NCI-H1417 treated with DMSO at 0.1 percent for 48 hours (cell line): ENCODE measurements at places on chromosomes 7 and 10.

GRCh38 chr10:18607503-18608378 is 43.6 kb downstream of the NSUN6 start:
- no peak for DNase-seq

- DNase-seq, result no peak
Observed at GRCh38 chr10:83617172-83617571, 522.1 kb upstream of the GHITM start.

GRCh38 chr7:19146699-19147098 is 1.5 kb upstream of the FERD3L start:
- DNase-seq, result no peak

DNA sequence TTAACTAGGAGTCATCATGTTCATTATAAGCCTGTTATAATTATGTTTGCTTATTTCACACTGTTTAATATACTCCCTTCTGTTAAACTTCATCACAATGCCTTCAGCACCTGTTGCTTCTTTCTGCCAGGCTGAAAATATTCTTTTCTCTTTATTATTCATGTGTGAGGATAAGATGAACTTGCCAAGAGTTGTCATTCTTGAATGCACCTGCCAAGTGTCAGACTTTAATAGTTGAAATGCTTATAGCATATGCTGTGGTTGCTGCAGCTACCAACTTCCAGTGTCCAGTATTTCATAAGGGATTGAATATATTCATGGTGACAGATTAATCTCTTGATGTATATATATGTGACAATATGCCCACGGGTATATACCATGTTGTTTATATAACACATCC is 339.2 kb upstream of the MEOX2 start:
- DNase-seq, result no peak

- no peak for DNase-seq
Observed at GRCh38 chr10:3896161-3896560, 111.2 kb upstream of the KLF6 start.

DNA sequence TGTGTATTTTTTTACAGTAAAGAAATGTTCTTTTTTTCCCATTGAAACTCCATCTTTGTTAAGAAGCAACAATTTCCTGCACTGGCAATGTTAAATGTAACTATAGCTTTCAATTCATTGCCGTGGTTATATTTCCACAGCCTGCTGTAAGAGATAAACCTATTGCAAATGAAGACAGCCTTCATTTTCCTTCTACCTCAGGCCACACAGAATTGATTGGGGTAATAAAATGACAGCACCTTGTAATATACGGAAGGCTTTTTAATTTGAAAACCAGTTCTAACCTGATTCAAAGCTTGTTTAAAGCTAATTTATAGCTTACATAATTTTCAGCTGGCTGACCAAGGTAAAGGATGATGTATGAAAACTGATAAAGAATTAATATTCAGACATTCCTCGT is 161.9 kb downstream of the PHF14 start:
- no peak for DNase-seq

GRCh38 chr10:18044976-18045720 is 93.4 kb downstream of the SLC39A12 start:
- DNase-seq, result no peak

DNA sequence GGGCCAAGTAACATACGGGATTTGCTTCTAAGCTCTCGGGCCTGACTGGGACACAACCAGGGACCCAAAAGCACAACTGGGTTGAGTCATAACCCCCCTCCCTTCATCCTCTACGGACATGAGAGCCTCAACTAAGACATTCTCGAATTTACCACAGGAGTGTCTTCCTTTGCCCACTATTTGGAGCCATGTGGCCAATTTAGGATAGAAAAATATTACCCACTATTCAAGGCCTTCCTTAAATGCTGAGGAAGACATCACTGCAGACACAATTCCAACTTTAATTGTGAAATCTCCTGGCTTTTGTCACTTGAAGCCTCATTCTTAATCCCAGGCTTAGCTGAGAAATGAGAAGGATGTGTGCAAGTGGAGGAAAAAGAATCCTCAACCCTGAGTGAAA is 11.8 kb downstream of the CTBP2 start:
- DNase-seq, result no peak

GRCh38 chr10:4296161-4296560 is 511.2 kb upstream of the KLF6 start:
- DNase-seq, result no peak

- no peak for DNase-seq
Observed at GRCh38 chr7:50217821-50218281, 86.7 kb upstream of the IKZF1 start.

DNA sequence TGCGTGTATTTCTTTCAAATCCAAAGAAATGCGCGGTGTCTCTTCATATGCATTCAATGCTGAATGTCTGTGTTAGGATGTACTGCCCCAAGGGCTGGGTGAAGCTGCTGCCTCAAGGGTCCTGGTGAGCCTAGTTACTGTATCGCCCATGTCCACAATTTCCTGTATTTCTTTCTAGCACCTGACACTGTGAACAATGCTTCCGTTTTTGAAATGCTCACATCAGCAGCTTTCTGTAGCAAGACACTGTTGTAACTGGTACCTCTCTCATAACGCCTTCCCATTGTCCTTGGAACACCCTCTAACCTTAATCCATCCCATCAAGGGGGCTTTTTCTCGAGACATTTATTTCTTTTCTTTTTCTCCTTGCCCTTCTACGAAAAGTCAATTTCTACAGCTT is 25.1 kb downstream of the NRP1 start:
- no peak for DNase-seq

DNA sequence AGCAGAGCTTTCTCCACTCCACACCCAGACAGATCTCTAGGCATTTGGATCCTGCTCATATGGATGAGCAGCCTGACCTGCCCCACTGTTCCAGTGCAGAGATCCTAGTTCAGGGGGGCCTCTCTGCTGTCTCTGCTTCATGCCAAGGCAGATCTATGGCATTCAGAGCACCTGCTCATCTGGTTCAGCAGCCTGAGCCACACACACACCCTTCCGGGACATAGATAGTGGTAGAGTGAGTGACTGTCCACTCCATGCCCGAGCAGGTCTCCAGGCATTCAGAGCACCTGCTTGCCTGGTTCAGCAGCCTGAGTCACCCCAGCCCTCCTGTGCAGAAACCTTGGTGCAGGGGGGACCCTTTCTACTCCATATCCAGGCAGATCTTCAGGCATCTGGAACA is 54.3 kb upstream of the ZNF800 start:
- no peak for DNase-seq

GRCh38 chr7:117875566-117875965 is 2.3 kb upstream of the CTTNBP2 start:
- no peak for DNase-seq

- no peak for DNase-seq
Observed at GRCh38 chr10:90930070-90930837, 9.4 kb upstream of the ANKRD1 start.

GRCh38 chr10:124677749-124678556 is 66.2 kb downstream of the FAM53B start:
- DNase-seq, result no peak

DNA sequence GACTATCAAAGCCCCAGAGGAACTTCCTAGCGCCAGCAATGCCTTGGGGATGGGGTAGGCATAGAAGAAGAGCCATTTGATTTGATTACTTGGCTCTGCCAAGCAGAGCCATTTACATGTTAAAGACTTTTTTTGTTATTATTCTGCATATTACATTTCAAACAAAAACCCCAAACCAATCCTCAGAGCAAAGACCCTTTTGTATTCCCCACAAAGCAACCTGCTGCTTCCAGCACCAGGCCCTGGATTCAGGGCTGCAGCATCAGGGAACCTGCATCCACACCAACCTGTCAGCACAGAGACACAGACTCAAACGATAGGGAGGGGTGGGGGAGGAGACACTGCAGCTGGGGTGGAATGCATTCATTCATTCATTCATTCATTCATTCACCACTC is 73.2 kb downstream of the GRID1 start:
- no peak for DNase-seq

- no peak for DNase-seq
Observed at GRCh38 chr10:86234541-86235270, 131.9 kb downstream of the GRID1 start.

DNA sequence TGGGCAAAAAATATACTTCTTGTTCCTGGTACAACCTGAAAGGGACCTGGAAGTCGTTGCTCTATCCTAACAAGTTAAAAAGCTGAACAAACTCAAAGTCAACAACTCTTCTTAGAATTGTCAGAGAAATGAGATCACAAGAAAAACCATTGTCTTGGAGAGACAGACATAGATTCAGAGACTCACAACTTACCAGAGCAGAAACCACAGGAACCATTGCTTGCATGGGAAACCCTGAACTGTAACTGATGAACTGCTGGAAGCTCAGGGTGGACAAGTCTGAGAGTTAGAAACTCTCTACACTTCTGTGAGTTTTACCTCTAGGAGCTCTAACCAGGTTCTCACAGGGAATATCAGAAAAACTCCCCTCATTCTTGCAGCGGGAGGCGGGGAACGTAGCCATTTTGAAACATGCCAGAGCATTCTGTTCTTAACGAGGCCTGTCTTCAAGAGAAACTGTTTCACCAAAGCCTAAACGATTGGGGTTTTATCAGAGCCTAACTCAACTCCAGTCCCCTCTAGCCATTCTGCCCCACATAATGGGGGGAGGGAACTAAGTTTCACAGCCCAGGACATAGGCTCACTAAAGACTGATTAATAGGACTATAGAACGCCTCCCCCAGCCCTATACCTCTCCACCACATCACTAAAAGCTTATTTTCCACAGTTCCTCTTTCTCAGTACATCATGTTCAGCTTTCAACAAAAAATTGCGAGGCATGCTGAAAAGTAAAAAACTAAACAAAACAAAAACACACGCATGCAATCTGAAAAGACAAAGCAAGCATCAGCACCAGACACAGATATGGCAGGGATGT is 12.0 kb upstream of the GSDME start:
- no peak for DNase-seq

DNA sequence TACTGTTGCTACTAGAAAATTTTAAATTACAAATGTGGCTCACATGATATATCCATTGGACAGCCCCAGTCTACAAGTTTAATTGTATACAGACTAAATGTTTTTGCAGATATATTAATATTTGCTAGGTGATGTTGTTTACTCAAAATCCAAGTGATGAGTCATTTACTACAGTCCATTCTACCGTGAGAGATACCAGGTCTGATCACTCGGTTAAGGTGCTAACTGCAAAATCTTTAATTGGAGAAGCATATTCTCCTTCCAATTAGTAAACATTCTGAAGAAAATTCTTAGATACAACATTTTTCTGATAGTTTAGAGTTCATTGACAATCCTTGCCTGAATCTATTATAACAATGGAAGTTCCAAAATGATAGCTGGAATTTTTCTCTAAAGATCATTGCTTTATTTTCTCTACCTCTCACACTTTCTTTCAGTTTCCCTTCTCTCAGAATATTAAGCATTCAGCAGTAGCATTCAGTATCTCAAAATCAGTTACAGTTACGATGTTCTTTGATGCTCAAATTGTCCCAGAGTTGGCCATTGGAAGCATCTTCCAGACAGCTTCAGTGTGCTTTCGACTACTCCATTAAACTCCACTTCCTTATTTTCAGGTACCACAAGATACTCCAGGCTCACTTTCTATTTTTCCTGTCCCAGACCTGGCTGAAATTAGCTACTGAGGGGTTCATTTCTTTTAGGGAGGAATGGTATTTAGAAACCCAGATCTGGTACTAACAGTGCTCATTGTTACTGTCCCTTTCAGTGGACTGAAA is 2.3 kb downstream of the ABCB1 start:
- no peak for DNase-seq

DNA sequence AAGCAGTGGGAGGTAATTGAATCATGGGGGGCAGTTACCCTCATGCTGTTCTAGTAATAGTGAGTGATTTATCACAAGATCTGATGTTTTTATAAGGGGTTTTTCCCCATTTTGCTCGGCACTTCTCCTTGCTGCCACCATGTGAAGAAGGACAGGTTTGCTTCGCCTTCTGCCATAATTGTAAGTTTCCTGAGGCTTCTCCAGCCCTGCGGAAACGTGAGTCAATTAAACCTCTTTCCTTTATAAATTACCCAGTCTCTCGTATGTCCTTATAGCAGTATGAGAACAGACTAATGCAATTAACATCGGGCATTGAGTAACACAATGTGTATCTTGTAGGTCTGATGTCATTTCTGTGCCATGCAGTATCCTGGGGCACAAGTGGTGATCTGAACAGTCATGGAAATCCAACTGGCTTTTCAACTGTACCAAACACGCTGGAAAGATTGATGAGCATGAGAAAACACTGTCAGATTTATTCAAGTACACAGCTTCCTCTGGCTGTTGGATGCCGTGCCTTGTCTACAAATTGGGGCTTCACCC is 208.6 kb upstream of the KIAA1217 start:
- DNase-seq, result no peak

- DNase-seq, result no peak
Observed at GRCh38 chr7:123190109-123190831, 9.5 kb downstream of the SLC13A1 start.

- no peak for DNase-seq
Observed at GRCh38 chr10:116873134-116873533, 23.8 kb downstream of the ENO4 start.

DNA sequence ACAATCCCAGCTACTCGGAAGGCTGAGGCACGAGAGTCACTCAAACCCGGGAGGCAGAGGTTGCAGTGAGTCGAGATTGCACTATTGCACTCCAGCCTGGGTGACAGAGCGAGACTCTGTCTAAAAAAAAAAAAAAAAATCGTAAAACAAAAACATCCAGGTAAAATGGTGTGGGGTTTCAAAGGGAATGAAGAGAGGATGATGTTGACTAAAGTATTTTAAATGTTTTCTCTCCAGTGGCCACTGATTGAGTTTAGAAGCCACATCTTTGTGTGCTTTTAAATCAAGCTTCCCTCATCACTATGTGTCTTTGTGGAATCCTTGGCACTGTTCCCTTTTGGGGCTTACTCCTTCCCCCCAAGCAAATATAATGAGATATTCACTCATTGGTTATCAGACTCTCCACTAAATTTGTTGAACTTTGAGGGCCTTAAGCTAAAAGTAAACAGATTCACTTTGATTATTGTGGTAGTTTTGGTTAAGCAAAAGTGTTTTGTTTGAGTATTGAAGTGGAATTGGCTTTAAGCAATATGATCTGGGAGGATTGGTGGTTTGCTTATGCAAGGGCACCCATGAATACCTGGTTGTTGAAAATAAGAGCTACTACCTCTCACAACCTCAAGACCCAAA is 162.9 kb downstream of the CDK14 start:
- no peak for DNase-seq

- DNase-seq, result no peak
Observed at GRCh38 chr10:18561861-18562551, 89.4 kb downstream of the NSUN6 start.

GRCh38 chr10:131842351-131843088 is 58.3 kb upstream of the PPP2R2D start:
- DNase-seq, result no peak

GRCh38 chr10:105974803-105975456 is 1189.6 kb downstream of the SORCS1 start:
- no peak for DNase-seq

- no peak for DNase-seq
Observed at GRCh38 chr10:13743101-13743693, 156.4 kb downstream of the PRPF18 start.
